ENCODE measurements at places on chromosomes 11 and 22.
A peak's percentile ranks its signal among the peaks of the same experiment; 100 is the strongest.

GRCh38 chr11:77027275-77027674 lies 6.9 kb upstream of the B3GNT6 start:
- no peak for DNase-seq

GRCh38 chr11:315516-315994 lies 1.7 kb downstream of the IFITM1 start:
- no peak for DNase-seq

DNA sequence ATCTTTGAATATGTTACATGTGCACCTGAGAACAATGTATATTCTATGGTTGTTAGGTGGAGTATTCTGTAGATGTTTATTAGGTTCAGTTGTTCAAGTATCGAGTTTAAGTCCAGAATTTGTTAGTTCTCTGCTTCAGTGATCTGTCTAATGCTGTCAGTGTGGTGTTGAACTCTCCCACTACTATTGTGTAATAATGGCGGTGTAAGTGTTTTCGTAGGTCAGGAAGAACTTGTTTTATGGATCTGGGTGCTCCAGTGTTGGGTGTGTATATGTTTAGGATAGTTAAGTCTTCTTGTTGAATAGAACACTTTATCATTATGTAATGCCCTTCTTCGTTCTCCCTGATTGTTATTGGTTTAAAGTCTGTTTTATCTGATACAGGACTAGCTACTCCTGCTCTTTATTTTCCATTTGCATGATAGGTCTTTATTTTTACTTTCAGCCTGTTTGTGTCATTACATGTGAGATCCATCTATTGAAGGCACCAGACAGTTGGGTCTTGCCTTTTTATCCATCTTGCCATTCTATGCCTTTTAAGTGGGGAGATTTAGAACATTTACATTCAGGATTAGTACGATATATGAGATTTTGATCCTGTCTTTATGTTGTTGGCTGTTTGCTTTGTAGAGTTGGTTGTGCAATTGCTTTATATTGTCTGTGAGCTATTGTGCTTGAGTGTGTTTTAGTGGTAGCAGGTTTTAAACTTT lies 121.6 kb downstream of the DDX10 start:
- DNase-seq = no peak

DNA sequence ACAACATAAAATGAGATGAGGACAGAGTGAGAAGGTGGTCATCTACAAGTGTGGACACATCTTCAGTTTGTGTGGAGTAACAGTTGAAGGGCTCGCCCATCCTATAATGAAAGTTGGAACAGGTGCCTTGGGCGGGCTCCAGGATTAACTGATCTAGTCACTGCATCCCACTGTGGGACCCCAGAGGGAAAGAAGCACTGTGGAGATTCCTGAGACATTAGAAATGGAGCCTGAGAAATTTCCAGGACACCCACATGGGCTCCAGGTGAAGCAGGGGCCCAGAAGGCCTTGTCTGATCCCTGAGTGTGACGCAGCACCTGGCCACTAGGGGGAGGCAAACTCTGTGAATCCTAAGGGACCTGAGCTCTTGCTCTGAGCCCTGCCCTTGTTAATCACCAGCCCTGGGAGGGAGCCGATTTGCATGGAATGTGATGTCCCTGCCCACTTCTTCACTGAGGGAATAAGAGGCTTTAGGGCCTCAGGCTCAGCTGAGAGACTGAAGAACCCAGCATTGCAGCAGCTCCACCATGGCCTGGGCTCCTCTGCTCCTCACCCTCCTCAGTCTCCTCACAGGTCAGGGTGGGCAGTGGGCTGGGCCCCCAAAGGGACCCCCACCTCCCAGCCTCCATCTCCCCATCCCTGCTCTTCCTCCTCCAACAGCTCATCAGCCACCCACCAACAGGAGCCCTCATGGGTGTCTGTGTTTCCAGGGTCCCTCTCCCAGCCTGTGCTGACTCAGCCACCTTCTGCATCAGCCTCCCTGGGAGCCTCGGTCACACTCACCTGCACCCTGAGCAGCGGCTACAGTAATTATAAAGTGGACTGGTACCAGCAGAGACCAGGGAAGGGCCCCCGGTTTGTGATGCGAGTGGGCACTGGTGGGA lies 98.4 kb downstream of the VPREB1 start:
- DNase-seq = peak; percentile 69

DNA sequence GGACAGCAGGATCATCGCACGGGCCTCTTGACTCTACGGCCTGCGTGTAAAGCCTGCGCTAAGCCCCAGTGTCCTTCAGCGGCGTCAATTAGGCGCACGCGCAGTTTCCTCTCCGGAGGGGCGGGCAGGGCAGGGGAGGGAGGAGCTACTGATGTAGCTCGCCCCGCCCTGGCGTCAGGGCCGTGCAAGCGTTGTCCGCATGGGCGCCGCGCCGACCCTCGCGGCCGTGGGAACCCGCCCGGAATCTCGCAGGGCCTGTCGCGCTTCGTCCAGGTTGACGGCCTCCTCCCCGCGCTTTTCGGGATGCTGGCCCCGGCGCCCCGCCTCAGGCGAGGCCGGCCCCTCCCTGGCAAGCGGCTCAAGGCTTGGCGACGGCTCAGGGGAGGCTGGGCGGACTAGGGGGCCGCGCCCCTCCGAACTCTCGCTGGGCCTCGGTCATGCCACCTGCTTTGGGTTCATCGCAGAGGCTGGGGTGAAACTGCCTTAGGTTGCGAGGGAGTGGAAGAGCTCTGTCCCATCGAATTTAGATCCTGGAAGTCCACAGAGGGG lies 61.1 kb downstream of the ST3GAL4 start:
- peak; percentile 83 for DNase-seq

- DNase-seq = no peak
Measured at GRCh38 chr11:77211594-77212251, 83.7 kb downstream of the MYO7A start.

GRCh38 chr22:44926491-44927415 lies 83.1 kb downstream of the PHF21B start:
- no peak for DNase-seq

- DNase-seq = no peak
Measured at GRCh38 chr11:2793701-2794045, 91.9 kb downstream of the CDKN1C start.

DNA sequence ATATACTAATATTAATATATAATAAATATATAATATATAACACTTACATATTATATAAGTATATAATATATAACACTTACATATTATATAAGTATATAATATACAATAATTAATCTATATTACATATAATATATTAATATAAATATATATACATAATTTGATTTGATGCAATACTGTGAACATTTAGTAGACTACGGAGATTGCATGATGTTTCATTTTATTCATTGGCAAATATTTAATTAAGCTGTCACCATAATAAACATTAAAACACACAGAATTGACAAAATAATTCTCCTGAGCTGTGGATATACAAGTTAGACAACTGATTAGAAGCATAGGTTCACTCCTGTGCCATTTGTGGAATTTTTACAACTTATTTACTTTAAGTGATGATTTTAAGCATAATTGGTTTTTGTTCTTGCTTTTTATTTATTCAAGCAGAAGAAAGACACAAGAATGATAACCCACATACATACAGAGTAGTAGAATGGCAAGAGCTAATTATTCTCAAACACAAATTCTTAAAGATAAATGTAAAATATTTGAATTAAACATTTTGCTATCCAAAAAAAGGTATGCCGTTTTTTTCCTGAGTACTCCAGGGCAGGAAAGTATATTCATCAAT lies 65.8 kb upstream of the TOP3B start:
- no peak for DNase-seq

DNA sequence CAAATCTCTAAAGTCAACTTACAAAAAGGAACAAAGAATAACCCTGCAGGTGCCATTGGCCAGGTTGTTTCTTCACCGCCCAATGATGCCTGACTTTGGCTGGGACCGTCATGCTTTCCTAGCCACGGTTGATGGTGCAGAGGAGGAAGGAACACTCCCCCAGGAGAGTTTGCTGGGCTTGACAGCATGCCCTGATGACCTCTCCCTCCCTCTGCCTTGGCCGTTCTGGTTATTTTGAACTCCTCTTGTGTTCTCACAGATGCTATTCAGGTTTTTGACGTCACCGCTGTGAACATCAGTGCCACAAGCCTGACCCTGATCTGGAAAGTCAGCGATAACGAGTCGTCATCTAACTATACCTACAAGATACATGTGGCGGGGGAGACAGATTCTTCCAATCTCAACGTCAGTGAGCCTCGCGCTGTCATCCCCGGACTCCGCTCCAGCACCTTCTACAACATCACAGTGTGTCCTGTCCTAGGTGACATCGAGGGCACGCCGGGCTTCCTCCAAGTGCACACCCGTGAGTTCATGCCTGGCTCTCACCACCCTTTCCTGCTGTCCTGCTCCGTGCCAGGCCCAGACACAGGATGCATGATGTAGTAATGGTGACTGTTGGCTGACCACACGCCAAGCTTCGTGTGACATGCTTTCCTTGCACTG lies 89.0 kb upstream of the OR4B1 start:
- no peak for DNase-seq

GRCh38 chr11:72236774-72237111 lies 7.2 kb downstream of the PHOX2A start:
- no peak for DNase-seq

DNA sequence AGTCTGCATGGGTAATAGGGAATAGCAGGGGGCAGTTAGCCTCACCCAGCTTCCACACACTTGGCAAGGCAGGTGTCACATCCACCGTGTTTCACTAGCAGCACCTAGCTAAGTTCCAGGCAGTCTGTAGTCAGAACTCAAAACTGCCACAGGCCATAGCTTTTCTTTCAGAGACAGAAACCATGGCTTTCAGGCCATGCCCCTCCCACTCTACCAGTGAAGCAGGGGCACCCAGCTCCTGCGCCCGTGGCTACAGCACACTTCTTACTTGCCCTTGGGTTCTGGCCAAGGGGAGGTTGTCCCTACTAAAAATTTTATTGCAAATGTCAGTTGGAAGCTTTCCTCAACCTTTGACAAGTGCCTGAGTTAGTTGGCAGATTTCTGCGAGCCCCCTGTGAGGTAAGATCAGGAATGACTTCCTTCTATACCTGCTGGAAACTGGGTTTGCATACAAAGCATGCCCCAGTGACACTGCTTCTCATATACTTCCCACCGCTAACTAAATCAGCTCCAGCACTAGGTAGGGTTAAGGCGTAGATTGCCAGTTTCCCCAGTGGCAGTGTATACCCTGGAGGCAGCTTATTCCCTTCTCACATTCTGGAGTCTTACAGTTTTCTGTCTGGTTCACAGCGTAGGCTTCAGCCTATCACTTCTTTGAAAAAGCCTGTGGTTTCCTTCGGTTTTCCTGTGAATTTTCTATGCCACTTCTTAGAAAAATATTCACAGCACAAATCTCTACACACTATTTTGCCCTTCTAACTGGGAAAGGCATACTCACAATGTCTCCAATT lies 139.0 kb upstream of the LUZP2 start:
- no peak for DNase-seq

GRCh38 chr22:21642584-21643448 lies 714 bp downstream of the SDF2L1 start:
- DNase-seq = no peak

DNA sequence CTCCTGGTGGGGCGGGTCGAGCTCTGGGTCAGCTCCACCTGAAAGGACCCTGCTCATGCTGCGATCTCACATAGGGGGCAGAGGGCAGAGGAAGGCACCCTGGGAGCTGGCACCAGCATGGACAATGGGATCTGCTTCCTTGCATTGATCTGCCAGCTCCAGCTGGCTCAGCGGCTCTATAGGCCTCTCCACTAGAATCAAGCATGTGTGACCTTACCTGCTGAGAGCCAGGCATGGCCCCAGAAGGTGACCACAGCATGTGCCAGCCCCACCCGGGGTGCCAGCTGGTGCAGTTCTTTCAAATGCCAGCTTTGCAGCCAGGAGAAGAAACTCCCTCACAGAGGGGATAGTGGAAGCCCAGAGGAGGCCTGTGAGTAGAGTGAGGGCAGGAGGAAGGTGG lies 22.0 kb upstream of the KLHL35 start:
- no peak for DNase-seq
